ENCODE measurements at places on chromosomes 5 and 9.
A peak's percentile ranks its signal among the peaks of the same experiment; 100 is the strongest.

- no peak for DNase-seq
These were observed 74.7 kb downstream of the PTTG1 start for GRCh38 chr5:160496334-160496733.

DNA sequence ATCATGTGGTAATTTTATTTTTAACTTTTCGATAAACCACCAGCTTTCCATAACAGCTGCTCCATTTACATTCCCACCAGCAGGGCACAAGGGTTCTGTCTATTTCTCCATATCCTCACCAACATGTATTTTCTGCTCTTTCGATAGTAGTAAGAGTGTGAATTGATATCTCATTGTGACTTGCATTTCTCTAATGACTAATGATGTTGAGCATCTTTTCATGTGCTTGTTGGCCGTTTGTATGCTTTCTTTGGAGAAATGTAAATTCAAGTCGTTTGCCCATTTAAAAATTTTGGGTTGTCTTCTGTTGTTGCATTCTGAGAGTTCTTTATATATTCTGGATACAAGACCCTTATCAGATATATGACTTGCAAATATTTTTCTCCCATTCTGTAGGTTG is 45.9 kb downstream of the PSD2 start:
- no peak for DNase-seq

GRCh38 chr9:92635760-92636159 is 34.2 kb downstream of the IPPK start:
- DNase-seq = no peak

DNA sequence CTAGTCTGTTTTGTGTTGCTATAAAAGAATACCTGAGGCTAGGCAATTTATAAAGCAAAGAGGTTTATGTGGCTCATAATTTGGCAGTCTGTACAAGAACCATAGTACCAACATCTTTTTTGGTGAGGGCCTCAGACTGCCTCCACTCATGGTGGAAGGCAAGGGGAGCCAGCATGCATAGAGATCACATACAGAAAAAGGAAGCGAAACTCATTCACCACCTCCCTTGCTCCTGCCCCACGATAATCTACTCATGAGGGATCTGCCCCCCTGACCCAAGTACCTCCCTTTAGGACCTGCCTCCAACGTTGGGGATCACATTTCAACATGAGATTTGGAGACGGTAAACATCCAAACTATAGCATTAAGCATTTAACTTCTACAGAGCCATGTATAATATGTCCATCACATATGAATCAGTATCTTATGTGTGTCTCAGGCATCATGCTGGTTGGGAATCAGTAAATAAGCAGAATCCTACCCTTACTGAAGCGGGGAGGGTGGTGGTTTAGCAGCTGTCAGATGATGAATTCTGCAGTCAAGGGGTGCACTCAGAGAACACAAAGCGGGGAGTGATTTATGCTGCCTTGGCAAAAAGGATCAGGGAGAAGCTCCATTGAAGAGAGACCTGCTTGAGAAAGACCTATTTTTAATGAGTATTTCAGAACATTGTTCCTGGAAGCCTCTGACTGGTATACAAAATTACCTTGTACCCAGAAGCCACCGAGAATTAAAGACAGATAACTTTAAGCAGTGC is 34.8 kb downstream of the HMGXB3 start:
- DNase-seq = no peak

DNA sequence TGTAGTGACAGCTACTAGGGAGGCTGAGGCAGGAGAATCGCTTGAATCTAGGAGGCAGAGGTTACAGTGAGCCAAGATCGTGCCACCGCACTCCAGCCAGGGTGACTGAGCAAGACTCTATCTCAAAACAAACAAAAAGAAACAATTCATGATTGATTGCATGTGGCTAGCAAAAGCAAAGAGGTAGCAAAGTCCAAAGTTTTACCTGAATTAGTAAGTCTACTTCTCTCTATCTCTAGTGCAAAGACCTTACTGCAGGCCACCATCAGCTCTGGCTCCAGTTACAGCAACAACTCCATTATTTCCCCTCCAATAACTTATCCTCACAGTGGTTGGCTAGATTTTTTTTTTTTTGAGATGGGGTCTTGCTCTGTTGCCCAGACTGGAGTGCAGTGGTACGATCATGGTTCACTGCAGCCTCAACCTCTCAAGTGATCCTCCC is 6.2 kb upstream of the SAR1B start:
- no peak for DNase-seq

DNA sequence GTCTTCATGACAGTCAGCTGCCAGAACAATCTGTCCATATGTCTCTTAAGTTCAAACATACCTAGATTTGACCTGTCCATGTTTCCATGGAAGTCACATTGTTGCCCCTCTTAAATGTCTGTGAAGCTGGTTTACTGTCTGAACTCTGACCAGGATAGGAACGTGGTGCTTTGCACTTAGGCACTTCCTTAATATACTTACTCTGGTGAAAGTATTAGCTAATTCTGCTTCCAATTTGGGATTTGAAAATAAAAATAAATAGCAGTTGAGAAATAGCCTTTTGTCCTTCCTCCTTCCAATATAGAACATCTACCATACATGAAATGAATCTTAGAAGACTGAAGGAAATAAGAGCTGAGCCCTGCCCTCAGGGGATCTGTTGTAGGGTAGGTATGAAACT is 524.5 kb upstream of the CLINT1 start:
- DNase-seq = no peak

DNA sequence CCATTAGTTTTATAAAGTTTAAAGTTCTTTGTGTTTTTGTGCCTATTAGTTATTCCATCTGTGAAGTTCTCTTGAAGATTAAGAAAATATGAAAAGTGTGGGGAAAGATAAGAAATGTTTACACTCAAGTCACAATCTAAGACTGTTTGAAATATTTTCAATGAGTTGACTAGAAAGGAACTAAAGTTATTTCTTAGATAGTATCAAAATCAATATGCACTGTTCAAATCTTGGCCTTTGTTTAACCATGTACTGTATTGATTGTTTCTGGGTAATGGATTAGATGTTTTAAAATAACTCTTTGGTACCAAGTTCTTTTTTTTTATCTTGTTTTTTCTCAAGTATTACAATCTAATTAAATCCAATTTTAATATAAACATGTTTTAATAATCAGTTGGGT is 46.0 kb downstream of the SMC5 start:
- no peak for DNase-seq

- no peak for DNase-seq
These were observed 12.3 kb upstream of the OBP2A start for GRCh38 chr9:135533674-135534073.

DNA sequence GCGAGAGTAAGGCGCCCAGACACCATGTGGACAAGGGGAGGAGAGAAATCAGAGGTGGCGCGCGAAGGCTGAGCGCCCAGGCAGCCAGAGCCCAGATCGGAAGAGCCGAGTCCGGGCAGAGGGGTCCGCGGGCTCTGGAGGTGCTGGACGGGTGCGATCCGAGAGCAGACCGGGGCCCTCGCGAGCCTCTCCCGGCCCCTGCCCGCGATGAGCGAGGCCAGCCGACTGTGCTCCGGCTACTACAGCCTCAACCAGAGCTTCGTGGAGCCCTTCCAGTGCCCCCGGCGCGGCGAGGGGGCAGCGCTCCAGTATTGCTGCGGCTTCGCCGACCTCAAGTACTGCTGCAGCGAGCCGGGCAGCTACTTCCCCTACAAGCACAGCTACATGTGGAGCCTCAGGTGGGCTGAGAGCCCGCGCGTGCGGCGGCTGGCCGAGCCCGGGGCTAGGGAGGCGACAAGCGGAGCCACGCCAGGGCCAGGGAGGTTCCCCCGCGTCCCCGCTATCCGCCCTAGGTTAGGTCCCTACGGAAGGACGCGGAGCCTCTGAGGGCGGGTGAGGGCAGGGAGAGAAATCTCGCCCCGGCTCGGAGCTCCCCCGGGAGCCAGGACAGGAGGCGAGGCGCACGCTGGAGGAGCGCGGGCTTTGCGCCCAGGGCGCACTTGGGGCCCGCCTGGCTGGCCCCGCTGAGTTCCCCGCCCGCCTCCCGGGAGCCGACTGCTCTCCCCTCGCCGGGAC is at the start of gene SHISAL2B:
Gene SHISAL2B (plus strand): TSS at position 87 of the 735 bp plus-strand sequence. CDS start 121 bp downstream, at position 208.
- DNase-seq = peak; percentile 30

- DNase-seq = peak; percentile 97
These were observed at the start of gene PDLIM7 for GRCh38 chr5:177497292-177498012. TSS of gene PDLIM7 (minus strand) at chr5:177497604. CDS start at chr5:177496512, 1,092 bp downstream.

GRCh38 chr9:93295456-93296076 is 111.6 kb downstream of the WNK2 start:
- DNase-seq = no peak

- no peak for DNase-seq
These were observed 71.4 kb downstream of the SEMA4D start for GRCh38 chr9:89426384-89426961.

GRCh38 chr9:8085986-8086385 is 286.4 kb upstream of the DMAC1 start:
- no peak for DNase-seq

DNA sequence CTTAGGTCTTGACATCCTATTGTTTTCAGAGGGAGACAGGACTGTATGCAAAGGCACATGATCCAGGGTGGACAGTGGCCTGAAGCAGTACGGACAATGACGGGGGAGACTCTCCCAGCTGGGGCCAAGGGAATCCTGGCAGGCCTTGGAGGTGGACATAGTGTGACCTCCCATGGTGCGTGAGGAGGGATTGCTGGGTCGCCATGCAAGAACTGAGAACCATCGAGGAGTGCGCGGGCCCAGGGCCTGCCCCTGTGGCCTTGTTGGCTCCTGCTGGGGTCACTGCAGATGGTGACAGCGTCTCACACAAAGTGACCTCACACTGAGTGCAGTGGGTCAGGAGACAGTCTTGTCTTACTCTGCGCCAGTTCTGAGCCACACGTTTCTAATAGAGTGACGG is 192.4 kb downstream of the GADD45G start:
- no peak for DNase-seq

- peak; percentile 58 for DNase-seq
These were observed 15.5 kb upstream of the FAM120AOS start for GRCh38 chr9:93468763-93469456.

DNA sequence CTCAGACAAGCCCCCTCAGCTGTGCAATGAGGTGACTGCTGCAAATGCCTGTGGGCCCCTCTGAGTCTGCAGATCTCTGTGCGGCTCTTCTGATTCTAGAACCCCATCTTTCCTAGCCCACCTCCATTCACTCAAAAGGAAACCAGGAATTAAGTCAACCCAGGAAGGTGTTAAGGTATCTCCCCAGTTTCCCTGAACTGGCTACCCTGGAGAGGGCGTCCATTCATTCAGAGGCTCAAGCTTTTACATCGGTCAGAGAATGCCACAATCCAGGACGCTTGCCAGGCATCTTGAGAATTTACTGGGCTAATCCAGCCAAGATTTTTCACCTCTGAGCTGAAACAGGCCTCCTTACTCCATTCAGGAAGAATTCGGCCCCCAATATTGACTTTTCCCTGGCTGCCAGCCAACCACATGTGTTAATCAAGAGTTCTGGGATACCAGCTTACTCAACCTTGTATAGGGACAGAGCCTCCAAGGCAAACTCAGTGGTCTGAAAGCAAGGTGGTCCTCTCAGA is 889 bp upstream of the ADAMTS12 start:
- peak; percentile 76 for DNase-seq

DNA sequence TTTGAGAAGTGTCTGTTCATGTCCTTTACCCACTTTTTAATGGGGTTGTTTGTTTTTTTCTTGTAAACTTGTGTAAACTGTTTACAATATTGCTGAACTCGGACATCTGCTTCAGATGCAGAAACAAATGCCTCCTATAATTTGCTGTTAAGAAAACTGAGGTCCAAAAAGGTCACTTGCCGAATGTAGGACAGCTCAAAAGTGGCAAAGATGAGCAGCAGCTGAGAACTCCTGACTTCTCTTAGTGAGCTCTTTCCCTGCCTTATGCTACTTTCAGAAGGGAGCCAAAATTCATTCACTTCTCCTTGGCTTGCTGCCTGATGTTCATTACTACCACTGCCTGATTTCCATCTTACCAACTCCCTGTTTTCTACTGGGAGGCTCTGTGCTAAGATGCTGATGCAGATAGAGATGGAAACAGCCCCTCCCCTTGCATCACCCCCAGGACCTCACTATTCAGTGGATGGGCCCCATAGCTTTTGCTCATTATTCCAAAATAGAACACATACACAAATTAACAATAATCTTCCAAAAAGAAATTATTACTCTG is 60.1 kb downstream of the SEMA6A start:
- peak; percentile 14 for DNase-seq

DNA sequence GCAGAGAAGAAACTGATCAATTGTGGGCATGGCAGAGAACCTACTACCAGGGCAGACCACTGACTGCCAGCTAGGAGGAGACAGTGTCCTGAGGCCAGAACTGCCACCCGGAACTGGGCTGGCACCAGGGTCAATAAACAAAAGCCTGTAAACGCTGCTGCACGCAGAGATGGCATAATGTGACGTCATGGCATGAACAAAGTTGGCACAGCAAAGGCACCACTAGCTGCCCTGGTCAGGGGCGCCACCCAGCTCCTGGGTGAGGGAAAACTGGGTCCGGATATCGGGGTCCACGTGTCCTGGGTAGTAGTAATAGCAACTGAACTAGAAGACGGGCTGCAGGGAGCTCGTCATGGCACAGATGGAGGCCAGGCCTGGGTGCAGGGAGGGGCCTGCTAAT is 32.1 kb downstream of the DYNC2I2 start:
- DNase-seq = no peak

DNA sequence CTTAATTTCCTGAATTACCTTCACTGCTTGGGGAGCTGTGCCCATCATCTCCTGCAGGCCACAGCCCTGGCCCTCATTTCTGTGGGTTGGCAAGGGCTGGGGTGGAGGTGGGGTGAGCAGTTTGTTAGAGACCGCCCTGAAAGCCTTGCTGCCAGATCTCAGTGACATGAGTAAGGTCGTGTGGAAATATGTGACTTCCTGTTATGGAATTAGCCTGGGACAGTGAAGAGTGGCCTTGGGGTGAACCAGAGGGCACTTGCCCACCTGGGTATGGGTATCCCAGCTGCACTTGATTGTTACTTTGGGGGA is 2.5 kb upstream of the HNRNPAB start:
- DNase-seq = no peak

DNA sequence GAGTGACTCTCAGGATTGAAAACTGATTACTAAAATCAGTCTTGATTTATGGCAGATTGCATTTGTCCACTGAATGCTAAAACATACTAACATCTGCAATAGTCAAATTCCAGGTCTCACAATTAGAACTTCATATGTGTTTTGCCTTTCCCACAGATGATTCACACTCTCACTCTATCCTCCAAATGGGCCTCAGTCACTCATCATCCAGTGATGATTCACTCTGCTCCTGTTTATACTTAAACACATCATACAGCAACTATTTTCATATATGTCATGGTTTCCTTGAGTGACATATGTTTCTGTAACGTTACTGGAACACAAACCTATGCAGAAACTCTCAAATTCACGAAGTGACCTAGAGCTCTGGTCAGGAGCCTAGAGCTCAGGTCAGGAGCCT is 512.9 kb downstream of the HINT1 start:
- peak; percentile 84 for DNase-seq

DNA sequence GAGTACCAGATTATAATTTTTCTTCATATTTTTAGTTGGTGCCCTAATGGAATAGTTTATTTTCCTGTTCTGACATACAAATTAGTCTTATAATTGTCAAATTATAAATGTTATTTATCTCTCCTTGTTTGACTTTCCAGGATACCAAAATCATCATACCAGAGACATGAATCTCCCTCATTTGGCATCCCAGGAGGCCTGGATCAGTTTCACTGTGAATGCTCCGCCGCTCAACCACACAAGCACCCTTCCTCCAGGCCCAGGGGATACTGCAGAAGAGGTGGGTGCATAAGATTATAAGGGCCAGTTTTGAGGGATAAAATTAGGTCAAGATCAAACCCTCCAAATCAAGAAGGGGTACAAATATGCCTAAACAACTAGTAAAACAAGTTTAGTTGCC is 1229.3 kb downstream of the CDH12 start:
- no peak for DNase-seq

- no peak for DNase-seq
These were observed 132.3 kb downstream of the ZNF608 start for GRCh38 chr5:124614105-124614504.

Data from mesenchymal stem cell (in vitro differentiated cells and primary cell).